ENCODE measurements at places on chromosomes 13 and 19.

GRCh38 chr19:18987456-18987855 lies 45.9 kb downstream of the SUGP2 start:
- no peak for DNase-seq

DNA sequence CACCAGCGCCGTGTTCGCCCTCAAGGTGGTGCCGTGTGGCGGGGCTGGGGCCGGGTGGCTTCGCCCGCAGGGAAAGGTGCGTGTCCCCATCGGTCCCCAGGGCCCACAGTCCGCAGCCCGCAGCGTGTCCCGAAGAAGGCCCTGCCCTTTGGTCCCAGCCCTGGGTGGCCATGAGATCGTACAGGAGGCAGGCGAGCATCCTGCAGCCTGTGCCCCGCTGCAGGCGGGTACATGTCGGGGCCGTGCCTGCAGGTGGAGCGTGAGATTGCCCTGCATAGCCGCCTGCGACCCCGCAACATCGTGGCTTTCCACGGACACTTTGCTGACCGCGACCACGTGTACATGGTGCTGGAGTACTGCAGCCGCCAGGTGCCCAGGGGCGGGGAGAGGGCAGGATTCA lies 1.5 kb downstream of the PLK5 start:
- no peak for DNase-seq

DNA sequence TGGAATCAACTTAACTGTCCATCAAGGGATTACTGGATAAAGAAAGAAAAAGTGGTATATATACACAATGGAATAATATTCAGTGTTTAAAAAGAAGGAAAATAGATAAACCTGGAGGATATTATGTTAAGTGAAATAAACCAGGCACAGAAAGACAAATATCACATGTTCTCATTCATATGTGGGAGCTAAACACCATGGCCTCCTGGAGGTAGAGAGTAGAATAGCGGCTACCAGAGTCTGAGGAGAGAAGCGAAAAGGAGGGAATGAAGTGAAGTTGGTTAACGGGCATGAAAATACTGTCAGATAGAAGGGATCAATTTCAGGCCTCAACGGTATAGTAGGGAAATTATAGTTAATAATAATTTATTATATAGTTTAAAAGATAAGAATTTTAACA lies 147.5 kb upstream of the OBI1 start:
- DNase-seq, result no peak

GRCh38 chr19:52739576-52739975 lies 4.7 kb upstream of the ZNF611 start:
- DNase-seq, result no peak

DNA sequence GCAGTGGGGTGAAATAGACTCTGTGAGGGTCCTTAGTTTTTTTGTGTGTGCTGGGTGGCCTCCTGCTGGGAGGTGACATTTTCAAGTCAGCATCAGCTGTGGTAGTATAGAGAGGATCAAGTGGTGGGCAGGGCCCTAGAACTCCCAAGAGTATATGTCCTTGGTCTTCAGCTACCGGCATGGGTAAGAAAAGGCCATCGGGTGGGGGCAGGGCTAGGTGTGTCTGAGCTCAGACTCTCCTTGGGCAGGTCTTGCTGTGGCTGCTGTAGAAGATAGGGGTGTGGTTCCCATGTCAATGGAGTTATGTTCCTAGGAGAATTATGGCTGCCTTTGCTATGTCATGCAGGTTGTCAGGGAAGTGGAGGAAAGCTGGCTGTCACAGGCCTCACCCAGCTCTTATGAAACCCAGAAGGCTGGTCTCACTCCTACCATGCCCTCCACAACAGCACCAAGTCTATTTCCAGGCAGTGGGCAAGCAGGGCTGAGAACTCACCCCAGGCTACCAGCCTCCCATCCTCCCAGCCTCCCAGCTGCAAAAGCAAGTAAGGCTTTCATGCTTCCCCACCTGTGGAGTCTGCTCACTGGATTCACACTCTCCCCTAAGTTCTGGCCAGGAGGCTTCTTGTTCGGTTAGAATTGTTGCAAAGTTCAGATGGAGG lies 130.6 kb upstream of the SOX1 start:
- DNase-seq, result no peak

- no peak for DNase-seq
Observed at GRCh38 chr19:29614780-29615179, 8.7 kb downstream of the POP4 start.

DNA sequence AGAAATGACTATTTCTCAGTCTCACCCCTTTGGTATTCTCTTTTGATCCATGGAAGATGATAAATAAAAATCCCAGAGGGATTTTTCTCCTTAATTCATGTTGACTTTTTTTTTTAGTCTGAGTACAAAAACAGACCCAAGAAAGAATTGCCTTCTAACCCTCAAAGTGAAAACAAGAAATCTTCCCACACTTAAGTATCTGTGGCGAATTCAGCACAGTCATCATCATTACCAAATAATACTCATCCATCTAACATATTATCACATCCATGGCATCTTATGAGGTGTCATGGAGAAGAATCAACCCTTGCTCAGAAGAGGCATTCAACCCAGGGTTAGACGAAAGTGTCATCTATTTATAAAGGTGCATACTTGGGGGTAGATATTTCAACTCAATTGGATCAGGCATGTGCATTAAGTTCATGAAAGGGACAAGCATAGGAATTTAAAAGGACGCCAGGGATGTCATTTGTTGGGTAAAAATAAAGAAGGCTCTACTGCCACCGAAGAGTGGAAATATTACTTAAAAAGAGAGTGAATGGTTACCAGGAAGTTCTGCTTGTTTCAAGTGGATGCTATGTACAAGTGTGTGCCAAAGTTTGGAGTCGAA lies 101.9 kb downstream of the FLT1 start:
- DNase-seq, result peak; percentile 65

- no peak for DNase-seq
Observed at GRCh38 chr13:24007979-24008620, 110.8 kb upstream of the C1QTNF9B start.

DNA sequence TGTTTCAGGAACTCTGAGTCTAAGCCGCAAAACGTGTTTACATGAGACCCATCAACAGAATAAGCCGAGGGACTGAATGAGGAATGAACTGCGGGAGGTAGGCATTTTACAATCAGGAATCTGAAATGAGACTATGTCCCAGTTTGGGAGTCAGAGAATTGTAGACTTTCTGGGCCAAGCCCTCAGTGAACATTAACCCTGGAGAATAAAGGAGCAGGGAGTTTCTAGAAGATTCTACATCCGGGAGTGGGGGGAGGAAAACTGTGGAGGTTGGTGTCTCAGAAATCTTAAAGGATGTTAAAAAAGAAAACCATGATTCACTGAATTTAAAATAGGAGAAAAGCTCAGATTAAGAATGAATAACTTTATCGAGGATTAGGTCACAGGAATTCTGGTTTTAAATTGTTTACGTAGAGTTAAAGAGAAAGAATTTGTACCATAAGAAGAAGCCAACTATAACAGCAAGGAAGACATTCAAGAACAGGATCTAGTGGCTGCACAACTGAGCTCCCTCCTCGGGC lies 18.5 kb downstream of the RFX2 start:
- peak; percentile 22 for DNase-seq

- DNase-seq, result no peak
Observed at GRCh38 chr19:22602631-22603272, 31.4 kb upstream of the ZNF492 start.

GRCh38 chr19:15813916-15814315 lies 1.5 kb downstream of the OR10H1 start:
- DNase-seq, result no peak

DNA sequence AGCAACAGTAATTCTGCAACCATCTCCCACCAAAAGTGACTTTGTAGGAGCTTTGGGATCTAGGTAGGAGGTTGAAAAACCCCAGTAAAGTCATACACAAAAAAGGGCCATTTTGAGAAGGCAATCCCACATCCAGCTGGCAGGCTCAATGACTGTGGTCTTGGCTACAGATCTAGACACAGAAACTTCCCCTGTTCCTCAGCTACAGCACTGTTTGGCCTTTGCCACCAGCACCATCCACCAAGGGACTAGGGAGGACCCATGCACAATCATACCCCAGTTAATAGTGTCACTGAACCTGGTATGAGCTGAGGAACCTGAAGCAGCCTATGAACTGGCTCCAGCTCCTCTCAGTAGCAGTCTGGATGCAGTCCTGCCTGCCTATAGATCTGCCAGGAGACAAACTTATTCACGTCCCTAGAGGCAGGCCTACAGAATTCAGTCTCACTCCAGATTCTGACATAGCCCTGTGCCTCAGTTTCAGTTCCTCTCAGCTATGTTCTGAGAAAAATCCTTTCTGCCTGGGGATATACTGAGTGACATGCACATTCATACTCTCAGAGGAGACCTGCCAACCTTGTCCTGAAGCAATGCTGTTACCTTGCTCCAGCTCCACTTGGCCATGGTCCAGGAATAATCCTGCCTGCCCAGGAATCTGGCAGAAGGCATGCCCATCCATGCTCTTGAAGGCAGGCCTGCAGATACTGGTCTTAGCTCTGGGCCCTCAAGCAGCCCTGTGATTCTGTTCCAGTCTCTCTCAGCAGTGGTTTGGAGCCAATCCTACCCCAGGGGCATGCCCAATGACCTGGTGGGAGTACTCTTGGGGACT lies 2048.3 kb upstream of the PCDH20 start:
- DNase-seq, result no peak

DNA sequence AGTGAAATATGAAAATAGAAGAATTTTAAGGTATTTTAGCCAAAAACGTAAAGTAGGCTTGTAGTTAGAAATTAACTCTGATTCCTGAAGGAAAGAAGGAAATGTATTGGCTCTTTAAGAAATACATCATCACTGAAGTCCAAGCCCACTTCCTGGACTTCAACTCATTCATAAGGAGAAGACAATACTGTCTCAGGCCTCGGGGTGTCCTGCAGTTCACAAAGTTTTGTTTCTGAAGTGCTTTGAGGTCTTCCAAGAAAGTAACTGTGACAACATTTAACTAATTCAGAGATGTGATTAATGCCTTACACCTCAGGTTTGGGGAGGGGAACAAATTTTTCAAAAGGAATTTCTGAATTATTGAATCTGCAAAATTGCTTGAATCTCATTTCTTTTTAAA lies 65.8 kb upstream of the STARD13 start:
- DNase-seq, result peak; percentile 51

- no peak for DNase-seq
Observed at GRCh38 chr13:90565985-90566713, 781.3 kb upstream of the MIR17HG start.

DNA sequence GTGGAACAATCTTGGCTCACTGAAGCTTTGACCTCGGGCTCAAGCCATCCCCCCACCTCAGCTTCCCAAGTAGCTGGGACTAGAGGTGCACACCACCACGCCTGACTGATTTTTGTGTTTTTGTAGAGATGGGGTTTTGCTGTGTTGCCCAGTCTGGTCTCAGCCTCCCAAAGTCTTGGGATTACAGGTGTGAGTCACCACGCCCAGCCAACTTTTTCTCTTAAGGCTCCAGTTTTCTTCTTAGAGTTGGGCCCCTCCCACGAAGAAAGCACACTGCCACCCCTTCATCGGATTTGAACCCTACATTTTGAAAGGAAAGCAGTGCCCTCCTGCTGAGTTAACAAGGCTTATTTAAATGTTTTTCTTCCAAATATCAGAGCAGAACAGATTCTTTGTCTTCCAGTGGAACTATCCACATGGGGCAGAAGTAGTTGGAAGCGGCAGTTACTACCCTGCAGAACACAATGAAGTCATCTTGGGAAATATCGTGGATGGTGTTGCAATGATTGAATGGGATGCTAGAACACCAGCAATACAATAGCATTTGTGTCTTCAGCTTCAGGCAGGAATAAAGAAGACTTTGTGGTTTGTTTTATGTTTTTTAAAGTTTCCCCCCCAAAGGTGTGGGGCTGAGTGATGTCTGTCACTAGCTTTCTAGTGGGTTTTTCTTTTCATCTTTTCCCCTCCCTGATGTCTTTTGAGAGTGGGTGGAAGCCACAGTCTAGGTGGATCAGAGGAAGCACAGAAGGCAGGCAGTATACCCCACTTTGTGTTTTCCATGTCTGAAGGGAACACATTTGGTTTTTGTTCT lies 8.9 kb downstream of the ACTN4 start:
- peak; percentile 70 for DNase-seq

- DNase-seq, result peak; percentile 34
Observed at GRCh38 chr19:42216653-42217519, 591 bp downstream of the DEDD2 start.

- DNase-seq, result no peak
Observed at GRCh38 chr13:111039735-111040134, 75.4 kb upstream of the ARHGEF7 start.

DNA sequence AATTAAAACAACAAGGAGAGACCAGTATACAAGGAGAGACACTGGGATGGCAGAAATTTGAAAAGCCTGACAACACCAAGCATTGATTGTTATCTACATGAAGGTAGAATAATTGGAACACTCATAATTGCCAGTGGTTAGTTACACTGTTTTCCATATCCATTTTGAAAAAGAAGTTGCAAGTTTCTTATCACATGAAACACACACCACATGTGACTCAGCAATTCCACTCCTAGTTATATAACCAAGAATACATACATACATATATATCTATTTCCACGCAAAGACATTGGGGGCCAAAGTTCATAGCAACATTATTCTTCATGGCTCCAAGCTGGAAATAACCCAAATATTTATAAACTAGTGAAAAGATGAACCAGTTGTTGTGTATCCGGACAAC lies 15.2 kb upstream of the PABPC3 start:
- no peak for DNase-seq

DNA sequence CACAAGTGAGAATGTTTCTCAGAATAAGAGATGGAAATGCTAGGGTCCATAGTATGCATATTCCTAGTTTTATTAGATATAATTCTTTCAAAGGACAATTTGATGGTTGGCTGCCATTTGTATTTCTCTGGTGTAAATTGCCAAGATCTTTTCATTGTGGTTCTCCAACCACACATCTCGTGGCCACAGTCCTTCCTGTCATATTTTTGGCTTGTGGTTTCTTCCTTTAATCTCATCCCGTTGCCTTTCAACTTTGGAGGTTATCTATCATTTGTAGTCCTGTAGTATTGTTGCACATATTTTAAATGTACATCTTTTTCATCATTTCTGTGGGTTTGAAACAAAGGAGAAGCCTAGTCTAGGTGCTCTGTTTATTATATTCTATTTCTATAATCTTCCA lies 61.2 kb downstream of the WASF3 start:
- DNase-seq, result no peak

GRCh38 chr13:22018076-22018835 lies 347.4 kb downstream of the FGF9 start:
- no peak for DNase-seq

DNA sequence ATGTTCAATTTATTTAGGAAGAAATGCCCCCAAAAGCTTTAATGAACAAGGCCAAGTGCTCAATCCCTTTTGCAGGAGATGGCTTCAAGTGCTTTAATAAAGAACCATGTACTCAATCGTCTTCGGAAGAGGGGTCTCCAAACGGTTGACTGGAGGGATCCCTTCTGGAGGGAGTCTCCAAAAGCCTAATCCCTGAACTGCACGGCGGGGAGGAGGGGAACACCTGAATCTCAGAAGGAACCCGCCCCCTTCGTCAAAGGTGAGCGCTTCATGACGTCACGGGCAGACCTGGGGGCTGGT lies 505 bp downstream of the PAF1 start:
- DNase-seq, result no peak

DNA sequence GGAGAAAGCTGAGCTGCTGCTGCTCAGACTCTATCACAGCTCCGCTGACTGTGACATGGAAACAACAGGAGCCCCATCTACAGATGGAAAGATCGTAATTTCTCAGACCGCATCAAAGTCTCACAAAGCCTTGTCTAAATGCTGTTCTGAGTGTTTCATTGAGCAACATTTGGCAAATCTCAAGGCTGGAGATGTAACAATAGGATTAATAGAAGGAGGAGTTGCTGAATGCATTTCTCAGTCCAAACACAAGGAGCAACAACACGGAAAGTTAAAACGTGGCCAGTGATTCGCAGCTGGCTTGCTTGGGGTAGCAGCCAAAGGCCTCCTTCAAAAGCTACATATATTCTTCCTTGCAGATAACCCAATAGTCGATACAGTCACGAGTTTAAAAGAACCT lies 55.7 kb downstream of the MRPL57 start:
- DNase-seq, result peak; percentile 85
